Fibroblast of skin of scalp (primary cell): ENCODE measurements at places on chromosomes 5 and 9.

DNA sequence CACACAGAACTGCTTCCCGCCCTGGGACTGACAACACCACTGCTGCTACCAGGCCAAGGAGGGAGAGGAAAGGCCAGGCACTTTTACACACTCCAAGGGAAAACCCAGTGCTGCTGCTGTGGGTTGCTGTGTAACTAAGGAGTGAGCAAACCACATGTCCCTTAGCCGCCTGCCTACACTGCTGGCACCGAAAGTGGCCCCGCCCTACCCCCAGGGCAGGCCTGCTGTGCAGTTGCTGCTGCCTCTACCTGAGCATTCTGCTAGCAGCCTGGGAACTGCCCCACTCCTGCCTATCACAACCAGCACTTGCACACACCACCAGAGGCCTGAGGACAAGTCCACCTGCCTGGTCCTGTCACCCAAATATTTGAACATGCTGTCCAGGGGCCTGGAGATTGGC lies 740.9 kb downstream of the DTWD2 start:
- no peak for DNase-seq

DNA sequence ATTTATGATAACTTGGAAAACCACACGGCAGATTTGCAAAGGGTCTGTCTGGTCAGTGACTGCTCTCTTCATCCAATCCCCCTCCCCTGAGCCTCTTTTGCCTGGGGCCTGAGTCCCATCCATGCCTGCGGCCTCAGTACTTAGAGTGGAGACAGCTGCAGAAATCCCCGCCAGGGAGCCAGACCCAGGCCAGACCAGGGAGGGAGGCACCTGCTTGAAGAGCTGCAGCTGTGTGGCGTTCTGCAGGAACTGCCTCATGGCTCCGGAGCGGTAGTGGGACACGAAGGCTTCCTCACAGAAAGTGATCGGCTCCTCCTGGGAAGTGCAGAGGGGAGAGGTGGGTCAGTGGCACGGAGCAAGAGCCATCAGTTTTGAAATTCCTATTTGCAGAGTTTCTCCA lies 101.6 kb downstream of the CRB2 start:
- DNase-seq: no peak

GRCh38 chr9:121394292-121394691 lies 24.2 kb upstream of the STOM start:
- DNase-seq: no peak

DNA sequence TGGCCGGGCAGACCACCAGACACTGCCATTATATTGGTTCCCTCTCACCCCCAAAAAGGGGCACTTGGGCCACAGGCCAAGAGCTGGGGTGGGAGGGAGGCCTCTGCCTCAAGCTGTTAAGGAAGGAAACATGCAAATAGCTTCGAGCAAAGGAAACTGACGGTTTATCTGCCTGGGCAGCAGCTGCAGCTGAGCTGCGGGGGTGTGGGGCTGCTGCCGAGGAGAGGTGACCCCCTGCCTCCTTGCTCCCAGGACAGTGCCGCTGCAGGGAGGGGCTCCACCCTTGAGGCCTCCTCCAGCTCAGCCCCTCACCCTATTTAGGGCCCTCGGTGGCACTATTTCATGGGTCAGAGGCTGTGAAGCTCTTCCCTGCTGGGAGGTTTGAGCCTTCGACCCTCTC lies 789 bp downstream of the DOK3 start:
- no peak for DNase-seq

DNA sequence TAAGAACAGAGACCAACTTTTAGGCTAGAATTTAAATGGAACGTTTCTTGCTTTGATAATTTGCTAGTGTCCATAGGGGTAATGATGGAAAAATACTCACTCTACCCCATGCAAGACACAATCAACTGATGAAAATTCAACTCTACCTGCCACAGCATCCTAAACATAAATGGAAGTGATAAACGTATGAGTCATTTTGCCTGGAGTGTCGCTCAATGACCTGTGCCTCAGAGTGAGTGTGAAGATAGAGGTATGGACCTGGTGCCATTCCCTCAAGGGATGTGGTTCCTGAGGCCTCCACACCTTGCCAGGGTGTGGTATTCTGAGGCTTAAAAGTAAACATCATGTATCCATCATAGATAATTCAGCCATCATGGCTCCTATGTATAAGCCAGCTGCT lies 14.0 kb downstream of the ARL14EPL start:
- no peak for DNase-seq

- peak; percentile 19 for DNase-seq
These were observed 81.2 kb upstream of the TRIM32 start for GRCh38 chr9:116605904-116606341.

- peak; percentile 36 for DNase-seq
These were observed 43.3 kb downstream of the NCS1 start for GRCh38 chr9:130215341-130216119.
